ENCODE measurements at places on chromosomes 6 and 20. TPM values are rescaled to one million over a fixed set of nuclear protein-coding genes. Genes with fewer than 3 reads are reported as not detected.

KIF13A gene
- 36.4 TPM for polyA plus RNA-seq

ZSCAN12 gene
- polyA plus RNA-seq = 10.4 TPM

C6orf62 gene
- 129 TPM for polyA plus RNA-seq

IMPG1 gene
- polyA plus RNA-seq = 2.3 TPM

TMEM244 gene
- not detected for polyA plus RNA-seq

TRIM40 gene
- polyA plus RNA-seq = 0.12 TPM

EIF2S2 gene
- 47.5 TPM for polyA plus RNA-seq

EMILIN3 gene
- 1.7 TPM for polyA plus RNA-seq

C6orf58 gene
- polyA plus RNA-seq = 1.8 TPM

SAMD3 gene
- 1.5 TPM for polyA plus RNA-seq

PHACTR3 gene
- 6.3 TPM for polyA plus RNA-seq

SLC32A1 gene
- not detected for polyA plus RNA-seq

ELOVL4 gene
- 1.6 TPM for polyA plus RNA-seq

FAM83C gene
- polyA plus RNA-seq = not detected

HLA-DOA gene
- polyA plus RNA-seq = 1.7 TPM

BICRAL gene
- 20.2 TPM for polyA plus RNA-seq

ZC3H12D gene
- polyA plus RNA-seq = 0.84 TPM

LAMA2 gene
- polyA plus RNA-seq = 28.8 TPM

VWA7 gene
- 1.6 TPM for polyA plus RNA-seq

GPR6 gene
- polyA plus RNA-seq = not detected

C4A gene
- polyA plus RNA-seq = 7.6 TPM

TTBK1 gene
- polyA plus RNA-seq = 0.56 TPM

TMC2 gene
- polyA plus RNA-seq = 0.09 TPM

FOXF2 gene
- polyA plus RNA-seq = 63.0 TPM

TSPO2 gene
- polyA plus RNA-seq = 0.54 TPM

THEMIS gene
- 0.18 TPM for polyA plus RNA-seq

RAET1G gene
- polyA plus RNA-seq = 2.0 TPM

CTCFL gene
- 0.35 TPM for polyA plus RNA-seq

HNF4A gene
- 0.78 TPM for polyA plus RNA-seq

PERP gene
- 27.2 TPM for polyA plus RNA-seq

WFDC10B gene
- polyA plus RNA-seq = not detected

NR2E1 gene
- polyA plus RNA-seq = not detected

NRSN1 gene
- polyA plus RNA-seq = 0.37 TPM

PBX2 gene
- polyA plus RNA-seq = 159 TPM

ATXN1 gene
- polyA plus RNA-seq = 17.6 TPM

UCKL1 gene
- 46.0 TPM for polyA plus RNA-seq

CEP85L gene
- polyA plus RNA-seq = 15.5 TPM

SLC24A3 gene
- polyA plus RNA-seq = 7.0 TPM

LY6G5C gene
- polyA plus RNA-seq = 2.7 TPM

SPTLC3 gene
- polyA plus RNA-seq = 13.5 TPM

OPN5 gene
- polyA plus RNA-seq = 0.09 TPM

DLL1 gene
- polyA plus RNA-seq = 13.3 TPM

SPATA25 gene
- polyA plus RNA-seq = 3.4 TPM

SLC17A3 gene
- not detected for polyA plus RNA-seq

RIPOR2 gene
- polyA plus RNA-seq = 6.7 TPM

RBPJL gene
- not detected for polyA plus RNA-seq

TMEM74B gene
- polyA plus RNA-seq = 16.0 TPM

CLPSL1 gene
- polyA plus RNA-seq = not detected

BPIFB4 gene
- polyA plus RNA-seq = not detected

REM1 gene
- 8.9 TPM for polyA plus RNA-seq

BMP5 gene
- polyA plus RNA-seq = 68.0 TPM

TNNC2 gene
- polyA plus RNA-seq = 3.0 TPM

RAB44 gene
- polyA plus RNA-seq = 0.12 TPM

SIRPB1 gene
- 1.2 TPM for polyA plus RNA-seq

KCNB1 gene
- 0.54 TPM for polyA plus RNA-seq

GCNT2 gene
- 15.4 TPM for polyA plus RNA-seq

PRR3 gene
- 33.4 TPM for polyA plus RNA-seq

Measured in right lung (tissue), 10 donors.